Osteocyte (in vitro differentiated cells): ENCODE measurements at places on chromosomes 4 and X.

GRCh38 chr4:98694076-98694475 lies 35.7 kb upstream of the TSPAN5 start:
- no peak for DNase-seq

DNA sequence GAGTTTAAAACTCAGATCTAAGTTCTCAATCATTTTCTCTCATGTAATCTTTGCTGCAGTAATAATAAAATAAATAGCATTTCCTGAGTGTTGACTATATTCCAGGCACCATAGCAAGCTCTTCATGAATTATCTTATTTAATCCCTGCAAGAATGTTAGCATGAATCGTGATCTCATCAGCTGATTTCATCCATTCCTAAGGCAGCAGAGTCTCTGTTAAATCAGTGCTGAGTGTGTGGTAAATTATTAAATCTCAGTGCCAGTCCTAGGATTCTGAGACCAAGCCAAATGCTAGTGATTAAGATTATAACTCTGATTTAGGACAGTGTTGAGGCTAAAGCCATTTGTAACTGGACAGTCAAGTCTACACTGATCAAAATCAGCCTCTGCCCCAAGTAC lies 240.3 kb upstream of the TAPT1 start:
- no peak for DNase-seq

GRCh38 chr4:38663090-38663800 lies 754 bp upstream of the KLF3 start:
- DNase-seq, result peak; percentile 86

- peak; percentile 38 for DNase-seq
Observed at GRCh38 chr4:26450418-26450817, 39.9 kb downstream of the CCKAR start.

- DNase-seq, result no peak
Observed at GRCh38 chr4:100083289-100083688, 107.0 kb downstream of the DDIT4L start.
